CD8-positive, alpha-beta memory T cell (primary cell): ENCODE measurements at places on chromosomes 11 and 22.

DNA sequence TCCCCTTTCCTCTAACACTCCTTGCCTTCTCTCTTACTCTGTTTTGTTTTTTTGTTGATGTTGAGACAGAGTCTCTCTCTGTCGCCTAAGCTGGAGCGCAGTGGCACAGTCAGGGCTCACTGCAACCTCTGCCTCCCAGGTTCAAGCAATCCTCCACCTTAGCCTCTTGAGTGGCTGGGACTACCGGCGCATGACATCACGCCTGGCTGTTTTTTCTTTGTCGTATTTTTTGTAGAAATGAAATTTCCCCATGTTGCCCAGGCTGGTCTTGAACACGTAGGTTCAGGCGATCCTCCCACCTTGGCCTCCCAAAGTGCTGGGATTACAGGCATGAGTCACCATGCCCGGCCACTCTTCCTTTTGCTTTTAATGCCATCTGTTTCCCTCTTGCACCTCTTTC lies 72.3 kb downstream of the FBXO7 start:
- no peaks in the 10 kb centered on the region for H3K27me3 ChIP-seq
- no peaks in the 10 kb centered on the region for H3K4me1 ChIP-seq
- DNase-seq, result no peak
- no peak overlapping the region for H3K27ac ChIP-seq
- H3K36me3 ChIP-seq, result no peaks in the 10 kb centered on the region

DNA sequence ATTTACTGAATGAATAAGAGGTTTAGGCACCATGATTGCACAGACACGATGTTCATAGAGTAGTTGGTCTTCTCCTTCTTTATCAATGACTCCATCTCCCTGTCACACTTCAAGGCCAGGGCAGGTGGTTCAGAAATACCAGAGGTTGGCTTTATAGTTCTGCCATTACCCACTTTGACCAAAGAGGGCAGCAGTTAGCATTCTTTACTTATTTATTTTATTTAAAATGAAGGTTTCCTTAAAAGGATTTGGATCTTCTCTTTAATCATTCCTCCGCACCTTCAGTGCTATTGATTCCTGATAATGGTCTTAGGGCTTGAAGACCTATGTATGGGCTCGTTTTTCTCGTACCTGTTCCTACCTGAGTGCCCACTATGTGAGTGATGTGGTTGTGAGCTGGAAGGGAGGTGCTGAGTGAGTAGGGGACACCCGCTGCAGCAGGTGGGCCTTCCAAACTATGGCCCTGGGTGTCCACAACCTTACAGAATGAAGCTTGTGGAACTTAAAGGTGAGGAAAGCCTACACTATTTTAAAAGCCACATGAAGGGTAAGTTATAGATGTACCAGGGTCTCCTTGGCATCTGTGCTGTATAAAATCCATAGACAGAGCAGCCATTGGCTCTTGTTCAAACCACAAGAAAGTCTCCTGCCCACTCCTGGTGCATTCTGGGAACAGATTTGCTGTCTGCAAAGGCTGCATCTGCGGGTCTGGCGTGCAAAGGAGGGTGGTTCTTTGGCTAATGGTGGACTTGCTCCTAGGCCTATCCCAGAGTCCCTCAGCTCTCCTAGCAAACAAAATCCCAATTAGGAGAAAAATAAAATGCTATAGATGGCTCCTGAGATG lies 35.0 kb downstream of the TIMP3 start:
- H3K4me3 ChIP-seq, result no peak overlapping the region
- no peaks in the 10 kb centered on the region for H3K4me1 ChIP-seq
- no peak for DNase-seq
- H3K27me3 ChIP-seq, result no peaks in the 10 kb centered on the region
- no peak overlapping the region for H3K27ac ChIP-seq

DNA sequence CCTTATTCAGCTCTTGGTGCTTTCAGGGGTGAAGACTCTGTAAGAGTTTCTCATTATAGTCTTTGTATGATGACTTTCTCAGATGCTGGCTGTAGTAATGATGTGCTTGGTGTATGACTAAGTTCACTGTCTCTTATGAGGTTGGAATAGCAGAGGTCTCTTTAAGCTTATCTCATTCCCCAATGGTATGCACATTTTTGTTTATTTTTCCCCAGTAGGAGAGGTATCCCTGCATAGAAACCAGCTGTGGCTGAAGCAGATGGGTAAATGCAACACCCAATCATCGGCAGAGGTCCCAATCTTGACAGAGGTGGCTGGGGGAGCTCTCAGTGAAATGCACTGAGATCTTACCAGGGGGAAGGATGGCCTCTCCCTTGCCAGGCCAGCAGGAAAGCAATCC lies 34.6 kb downstream of the BBOX1 start:
- no peak overlapping the region for H3K27ac ChIP-seq
- no peaks in the 10 kb centered on the region for H3K4me1 ChIP-seq
- no peaks in the 10 kb centered on the region for H3K27me3 ChIP-seq
- H3K4me3 ChIP-seq, result no peak overlapping the region
- no peak for DNase-seq

- no peak for DNase-seq
- peaks cover 16% of the 10 kb centered on the region for H3K4me1 ChIP-seq
- peaks cover 11% of the 10 kb centered on the region for H3K36me3 ChIP-seq
- no peaks in the 10 kb centered on the region for H3K27me3 ChIP-seq
- no peak overlapping the region for H3K4me3 ChIP-seq
Measured at GRCh38 chr22:27876684-27877083, 42.4 kb downstream of the PITPNB start.

GRCh38 chr22:45987136-45987861 lies 10.3 kb upstream of the WNT7B start:
- H3K36me3 ChIP-seq, result no peaks in the 10 kb centered on the region
- no peak for DNase-seq
- H3K4me1 ChIP-seq, result no peaks in the 10 kb centered on the region

- peak overlapping the region; percentile 41 for H3K4me3 ChIP-seq
- H3K27ac ChIP-seq, result no peak overlapping the region
- peaks cover 9% of the 10 kb centered on the region for H3K27me3 ChIP-seq
- DNase-seq, result peak; percentile 47
Measured at GRCh38 chr11:726278-727220, 20.5 kb downstream of the EPS8L2 start.

GRCh38 chr11:12143461-12144258 lies 33.3 kb downstream of the MICAL2 start:
- H3K4me3 ChIP-seq, result no peak overlapping the region
- H3K27me3 ChIP-seq, result no peaks in the 10 kb centered on the region
- H3K36me3 ChIP-seq, result no peaks in the 10 kb centered on the region
- H3K27ac ChIP-seq, result no peak overlapping the region
- no peak for DNase-seq

- no peaks in the 10 kb centered on the region for H3K36me3 ChIP-seq
- no peaks in the 10 kb centered on the region for H3K27me3 ChIP-seq
- peaks cover 23% of the 10 kb centered on the region for H3K4me1 ChIP-seq
- peak overlapping the region; percentile 78 for H3K27ac ChIP-seq
- no peak for DNase-seq
Measured at GRCh38 chr11:67120881-67121710, 2.0 kb downstream of the KDM2A start.

DNA sequence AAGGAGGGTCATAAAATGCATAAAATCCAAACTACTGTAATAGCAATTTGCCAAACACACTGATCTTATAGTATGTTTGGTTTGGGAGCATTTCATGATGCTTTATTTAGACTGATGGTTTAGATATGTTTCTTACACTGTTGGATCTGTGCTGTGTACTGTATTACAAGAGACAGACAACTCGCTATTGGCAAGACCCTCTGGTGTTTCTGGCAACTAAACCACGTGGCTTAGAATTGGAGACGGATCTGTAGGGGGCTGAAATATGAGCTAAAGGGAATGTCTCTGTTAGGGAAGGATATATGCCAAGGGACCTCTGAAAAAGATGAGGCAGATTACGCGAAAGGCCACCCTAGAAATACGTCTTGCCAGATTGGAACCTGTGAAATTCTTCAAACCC lies 208.7 kb downstream of the BARX2 start:
- DNase-seq, result no peak
- no peaks in the 10 kb centered on the region for H3K4me1 ChIP-seq
- H3K27ac ChIP-seq, result no peak overlapping the region
- no peaks in the 10 kb centered on the region for H3K36me3 ChIP-seq

DNA sequence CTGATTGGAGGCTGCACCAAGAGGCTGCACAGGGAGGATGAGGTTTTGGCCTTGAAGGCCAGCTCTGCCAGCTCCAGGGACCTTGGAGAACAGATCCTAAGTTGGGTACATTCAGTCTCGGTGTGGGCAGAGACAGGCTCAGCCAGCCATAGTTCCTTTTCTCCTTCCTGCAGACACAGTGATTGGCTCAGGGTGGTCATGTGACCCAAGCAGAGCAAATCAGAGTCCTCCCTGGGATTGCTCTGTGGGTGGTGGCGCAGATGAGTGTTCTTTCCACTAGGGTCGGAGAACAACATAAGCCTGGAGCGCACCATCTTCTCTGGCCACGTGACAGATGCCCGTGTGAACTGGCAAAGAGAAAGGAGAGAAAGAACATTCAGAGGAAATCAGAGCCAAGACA lies 47.1 kb upstream of the CCND1 start:
- no peak for DNase-seq
- H3K4me3 ChIP-seq, result no peak overlapping the region
- no peaks in the 10 kb centered on the region for H3K27me3 ChIP-seq
- H3K4me1 ChIP-seq, result no peaks in the 10 kb centered on the region
- H3K27ac ChIP-seq, result no peak overlapping the region
